ENCODE measurements at places on chromosomes 12 and 14.

DNA sequence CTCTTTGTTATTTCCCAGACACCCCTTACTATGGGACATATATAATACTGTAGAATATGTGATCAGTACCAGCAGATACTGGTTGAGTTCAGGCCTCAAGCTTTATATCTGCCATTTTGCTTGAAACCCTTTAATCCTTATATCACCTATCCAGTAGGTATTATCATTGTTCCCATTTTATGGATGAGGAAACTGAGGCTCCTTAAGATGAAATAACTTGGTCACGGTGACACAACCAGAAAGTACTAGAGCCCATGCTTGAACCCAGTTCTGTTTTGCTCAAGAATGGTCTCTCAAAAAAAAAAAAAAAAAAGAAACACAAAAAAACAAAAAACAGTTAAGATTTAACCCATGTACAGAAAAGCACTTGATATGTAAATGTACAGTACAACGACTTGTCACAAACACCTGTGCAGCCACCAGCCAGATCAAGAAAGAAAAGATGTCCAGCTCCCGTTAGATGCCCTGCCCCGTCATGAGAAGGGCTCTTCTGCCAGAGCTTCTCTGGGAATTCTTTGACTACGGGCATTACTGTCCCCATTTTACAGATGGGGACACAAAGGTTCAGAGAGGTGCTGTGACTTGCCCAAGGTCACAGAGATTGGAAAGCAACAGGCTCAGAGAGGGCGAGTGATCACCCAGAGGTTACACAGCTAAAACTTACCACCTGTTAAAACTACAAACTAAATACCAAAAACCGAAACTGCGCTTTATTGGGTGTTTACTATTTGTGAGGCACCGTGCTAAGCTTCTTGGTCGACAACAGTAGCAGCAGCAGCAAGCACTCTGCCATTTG is 669 bp upstream of the WSCD2 start:
- no peak for DNase-seq

DNA sequence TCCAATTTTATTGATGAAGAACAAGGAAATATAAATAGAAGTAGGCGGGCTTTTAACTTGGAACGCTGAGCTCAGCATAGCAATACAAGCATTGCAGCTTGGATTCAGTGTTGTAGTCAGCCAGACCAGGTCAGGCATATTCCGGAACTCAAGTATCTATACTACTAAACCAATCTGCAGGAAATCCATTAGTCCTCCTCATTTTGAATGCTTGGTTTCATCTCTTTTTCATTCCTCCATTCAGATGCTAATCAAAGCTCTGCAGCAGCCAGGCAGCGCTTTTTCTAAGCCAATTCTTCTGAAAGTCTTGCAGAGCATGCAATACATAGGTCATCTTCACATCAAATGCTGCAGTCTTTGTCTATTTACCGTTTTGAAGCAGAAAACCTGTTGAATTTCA is 49.0 kb downstream of the KIF21A start:
- DNase-seq: no peak

DNA sequence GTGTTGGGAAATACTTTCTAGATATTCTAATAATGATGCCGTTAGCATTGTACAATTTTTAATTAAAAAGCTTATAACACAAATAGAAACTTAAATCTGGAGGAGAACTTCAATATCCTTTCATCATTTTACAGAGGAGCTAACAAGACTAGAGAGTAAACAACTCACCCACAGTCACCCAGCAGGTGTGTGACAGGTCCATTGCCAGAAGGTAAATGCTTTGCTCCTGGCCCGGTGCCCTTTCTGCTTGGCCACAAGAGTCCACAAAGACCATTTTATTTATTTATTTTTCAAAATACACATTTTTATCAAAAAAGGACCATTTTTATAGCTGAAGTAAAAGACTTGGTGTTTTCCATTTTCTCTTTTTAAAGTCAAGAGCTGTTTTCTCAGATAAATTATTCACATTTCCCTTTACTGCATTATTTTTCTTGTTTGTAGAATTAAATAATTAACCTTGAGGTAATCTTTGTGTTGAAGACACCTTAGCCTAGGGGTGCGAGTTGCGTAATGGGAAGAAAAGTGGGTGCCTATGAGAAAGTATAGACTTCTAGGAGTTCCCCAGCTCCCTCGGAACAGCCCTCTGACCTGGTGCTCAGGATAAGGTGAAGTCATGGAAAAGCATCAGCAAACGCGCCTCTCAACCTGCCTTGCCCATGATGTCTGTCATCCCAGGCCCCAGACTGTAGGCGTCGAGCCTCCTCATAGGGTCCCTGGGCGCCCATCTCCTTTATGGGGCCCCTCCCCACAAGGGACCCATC is 26.3 kb upstream of the AMIGO2 start:
- DNase-seq: no peak

GRCh38 chr12:56013482-56013881 is 7.4 kb upstream of the IKZF4 start:
- DNase-seq: no peak

DNA sequence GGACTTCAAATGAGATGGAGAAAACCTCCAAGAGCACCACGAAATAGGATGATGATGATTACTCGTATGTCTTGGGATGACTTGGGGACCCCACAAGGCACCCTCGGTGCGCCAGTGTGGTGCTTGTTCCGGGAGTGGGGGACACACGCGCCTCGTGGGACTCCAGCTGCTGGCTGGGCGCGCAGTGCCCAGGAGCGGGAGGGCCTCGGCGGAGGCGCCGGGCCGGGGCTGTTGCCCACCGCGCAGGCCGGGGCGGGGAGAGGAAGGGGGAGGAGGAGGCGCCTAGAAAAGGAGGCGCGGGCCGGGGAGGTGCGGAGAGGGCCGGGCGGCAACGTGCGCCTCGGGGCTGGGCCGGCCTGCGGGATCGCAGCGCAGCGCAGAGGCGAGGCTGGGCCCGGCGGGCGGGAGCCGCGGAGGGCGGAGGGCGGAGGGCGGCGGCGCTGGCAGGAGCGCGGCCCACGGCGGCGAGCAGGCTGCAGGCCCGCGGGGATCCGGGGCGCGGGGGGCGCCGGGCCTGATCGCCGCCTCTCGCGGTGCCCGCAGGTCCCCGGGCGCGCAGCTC is at the start of gene RFLNA:
TSS of gene RFLNA (plus strand) at position 314 of the 562 bp plus-strand sequence. CDS start 337 bp downstream, outside the sequence.
- DNase-seq: no peak

All from CD4-positive, alpha-beta T cell treated with Interleukin-17A for 4 hours (primary cell).